Activated T-cell treated with anti-CD3 and anti-CD28 coated beads for 1 hour (primary cell): ENCODE measurements at places on chromosomes 13 and 19.

DNA sequence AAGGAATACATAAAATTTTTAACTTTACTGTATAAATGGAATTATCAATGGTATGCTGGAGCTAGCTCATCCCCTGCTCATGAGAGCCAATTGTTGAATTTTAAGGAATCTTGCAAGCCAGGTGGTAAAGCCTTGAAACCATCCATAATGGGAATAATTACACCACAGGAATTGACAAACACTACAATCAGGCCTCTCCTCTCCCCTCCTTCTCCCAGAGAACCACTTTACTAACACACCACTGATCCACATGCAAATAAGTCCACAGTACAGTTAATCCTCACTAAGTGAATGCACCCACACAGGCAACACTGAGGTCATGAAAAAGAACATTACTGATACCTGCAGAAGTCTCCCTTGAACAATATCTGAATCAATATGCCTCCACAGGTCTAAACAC, 140.5 kb downstream of the KLF12 start:
- no peak for DNase-seq

- no peak for DNase-seq
These were observed 1.7 kb downstream of the NR2F6 start for GRCh38 chr19:17243830-17244617.

- no peak for DNase-seq
These were observed 428.1 kb downstream of the ITGBL1 start for GRCh38 chr13:101880581-101880980.

DNA sequence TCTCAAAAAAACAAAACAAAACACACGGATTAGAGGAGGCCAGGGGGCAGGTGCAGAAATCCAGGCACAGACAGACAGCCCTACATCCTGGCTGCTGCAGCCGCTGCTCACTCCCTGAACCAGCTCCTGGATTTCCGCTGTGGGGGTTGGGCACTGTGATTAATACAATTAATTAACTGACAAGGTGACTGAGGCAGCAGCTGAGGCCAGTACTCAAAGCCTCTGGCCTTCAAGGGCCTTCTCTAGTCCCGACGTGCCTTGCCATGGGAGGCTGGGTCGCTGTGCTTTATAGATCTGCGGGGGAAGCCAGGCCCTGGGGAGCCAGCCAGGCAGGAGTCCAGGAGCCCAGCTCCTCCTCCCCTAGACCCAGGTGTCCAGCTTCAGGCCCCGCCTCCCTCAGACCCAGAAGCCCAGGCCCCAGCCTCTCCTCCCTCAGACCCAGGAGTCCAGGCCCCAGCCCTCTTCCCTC, 4.6 kb downstream of the NECTIN2 start:
- no peak for DNase-seq

DNA sequence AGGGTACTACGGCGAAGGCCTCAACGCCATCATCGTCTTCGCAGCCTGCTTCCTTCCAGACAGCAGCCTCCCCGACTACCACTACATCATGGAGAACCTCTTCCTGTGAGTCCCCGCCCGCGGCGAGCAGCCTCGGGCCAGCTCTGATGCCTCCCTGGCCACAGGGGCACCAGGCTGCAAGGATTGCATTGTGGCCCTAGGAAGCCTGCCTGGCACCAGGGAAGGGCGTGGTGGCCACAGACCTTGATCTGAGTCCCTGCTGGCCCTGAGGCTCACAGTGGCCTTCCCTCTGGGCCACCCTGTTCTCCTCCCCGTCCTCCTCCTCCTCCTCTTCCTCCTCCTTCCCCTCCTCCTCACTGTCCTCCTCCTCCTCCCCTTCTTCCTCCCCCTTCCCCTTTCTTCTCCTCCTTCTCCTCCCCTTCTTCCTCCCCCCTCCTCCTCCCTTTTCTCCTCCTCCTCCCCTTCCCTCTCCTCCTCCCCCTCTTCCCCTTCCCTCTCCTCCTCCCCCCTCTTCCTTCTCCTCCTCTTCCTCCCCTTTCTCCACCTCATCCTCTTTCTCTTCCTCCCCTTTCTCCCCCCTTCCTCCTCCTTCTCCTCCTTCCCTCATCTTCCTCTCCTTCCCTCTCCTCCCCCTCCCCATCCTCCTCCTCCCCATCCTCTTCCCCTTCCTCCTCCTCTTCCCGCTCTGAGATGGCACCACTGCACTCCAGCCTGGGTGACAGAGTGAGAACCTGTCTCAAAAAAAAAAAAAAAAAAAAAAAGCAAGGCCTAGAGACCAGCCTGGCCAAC, 24.4 kb upstream of the NMRK2 start:
- DNase-seq = no peak

- DNase-seq = no peak
These were observed 6.4 kb downstream of the C3 start for GRCh38 chr19:6713773-6714692.

DNA sequence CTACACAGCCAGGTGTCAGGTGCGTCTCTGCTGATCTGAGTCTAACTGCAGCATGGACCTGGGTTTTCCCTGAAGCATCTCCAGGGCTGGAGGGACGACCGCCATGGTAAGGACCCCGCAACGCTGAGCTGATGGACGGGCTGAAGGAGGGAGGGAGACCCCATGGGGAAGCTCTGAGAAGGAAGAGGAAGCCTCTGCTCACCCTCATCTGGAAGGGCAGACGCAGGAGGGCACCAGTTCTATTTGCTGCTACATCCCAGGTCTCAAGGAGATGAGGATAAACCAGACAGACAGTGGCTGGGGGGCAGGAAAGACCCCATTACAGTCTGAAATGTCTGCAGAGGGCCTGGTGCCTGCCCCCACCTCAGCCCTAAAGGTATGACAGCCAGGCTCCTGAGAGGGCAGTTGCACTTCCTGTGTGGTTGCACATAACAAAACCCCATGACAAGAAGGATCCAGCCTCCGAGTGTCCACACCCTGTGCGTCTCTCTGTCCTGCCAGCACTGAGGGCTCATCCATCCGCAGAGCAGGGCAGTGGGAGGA, at the start of gene LILRA2:
Gene LILRA2, plus strand, starts transcription at position 461 of the 543 bp plus-strand sequence. CDS start 89 bp downstream, outside the sequence.
- no peak for DNase-seq

- DNase-seq = no peak
These were observed 139.6 kb downstream of the STOML3 start for GRCh38 chr13:38850868-38851626.

DNA sequence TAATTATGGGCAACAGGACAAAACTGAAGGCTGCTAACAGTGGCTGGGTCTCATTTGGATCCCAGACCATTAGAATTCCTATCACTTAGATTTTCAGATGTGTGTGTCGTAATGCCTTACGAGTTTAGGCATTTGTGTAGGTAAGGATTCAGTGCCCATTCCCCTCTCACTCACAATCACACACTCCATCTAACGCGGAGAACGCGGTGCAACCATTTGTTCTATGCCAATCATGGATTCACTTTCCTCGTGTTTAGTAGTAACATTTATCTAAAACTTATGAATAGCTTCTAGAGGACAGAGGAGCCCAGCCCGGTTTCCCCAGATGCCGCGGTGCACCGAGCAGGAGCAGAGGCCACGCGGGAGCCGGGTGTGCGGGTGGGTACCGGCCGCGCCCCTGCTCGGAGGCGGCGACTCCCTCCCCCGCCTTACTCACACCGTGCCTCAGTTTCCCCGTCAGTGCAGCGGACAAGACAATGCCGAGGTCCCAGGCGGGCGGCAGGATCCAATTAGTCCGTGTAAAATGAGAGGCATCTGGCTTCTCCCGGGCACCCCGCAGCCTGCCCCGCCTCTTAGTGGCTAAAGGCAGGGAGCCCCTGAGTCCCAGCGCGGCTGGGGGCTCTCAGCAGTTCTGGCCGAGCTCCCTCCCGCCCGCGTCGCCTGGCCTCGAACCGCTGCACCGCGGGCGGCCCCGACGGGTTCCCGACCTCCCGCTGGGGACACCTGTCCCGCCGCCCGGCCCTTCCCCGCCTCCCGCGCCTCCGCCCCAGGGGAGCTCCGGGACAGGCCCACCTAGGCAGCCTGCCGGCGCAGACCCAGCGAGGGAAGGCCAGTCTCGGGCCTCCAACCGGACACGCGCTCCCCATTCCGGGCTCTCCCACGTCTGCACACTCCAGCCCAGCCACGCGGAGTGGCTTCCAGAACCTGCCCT, 5.9 kb upstream of the C1QTNF9B start:
- DNase-seq = no peak

- DNase-seq = no peak
These were observed 42.1 kb downstream of the RHPN2 start for GRCh38 chr19:33022472-33023116.

DNA sequence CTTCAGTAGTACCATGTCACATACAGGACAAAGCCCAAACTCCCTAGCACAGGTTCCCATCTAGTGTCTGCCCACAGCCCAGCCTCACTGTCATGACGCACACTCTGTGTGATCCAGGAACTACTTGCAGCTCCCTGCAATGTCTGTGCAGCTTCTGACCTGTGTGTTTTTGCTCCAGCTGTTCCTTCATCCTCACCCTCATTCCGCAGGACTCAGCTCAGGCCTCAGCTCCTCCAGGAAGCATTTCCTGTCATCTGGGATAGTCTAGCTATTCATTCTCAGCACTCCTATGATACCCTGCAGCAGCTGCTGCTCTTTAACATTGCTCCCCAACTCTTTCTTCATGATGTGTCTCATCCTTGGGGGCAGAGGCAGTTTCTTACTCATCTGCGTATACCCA, 56.1 kb downstream of the ENOX1 start:
- DNase-seq = no peak
